Stimulated activated CD4-positive, alpha-beta T cell treated with anti-CD3 and anti-CD28 coated beads, Interleukin-12 subunit alpha, Interleukin-12 subunit beta, amount 100 ng/mL, for 48 hours (primary cell): ENCODE measurements at places on chromosomes 3 and 15.

DNA sequence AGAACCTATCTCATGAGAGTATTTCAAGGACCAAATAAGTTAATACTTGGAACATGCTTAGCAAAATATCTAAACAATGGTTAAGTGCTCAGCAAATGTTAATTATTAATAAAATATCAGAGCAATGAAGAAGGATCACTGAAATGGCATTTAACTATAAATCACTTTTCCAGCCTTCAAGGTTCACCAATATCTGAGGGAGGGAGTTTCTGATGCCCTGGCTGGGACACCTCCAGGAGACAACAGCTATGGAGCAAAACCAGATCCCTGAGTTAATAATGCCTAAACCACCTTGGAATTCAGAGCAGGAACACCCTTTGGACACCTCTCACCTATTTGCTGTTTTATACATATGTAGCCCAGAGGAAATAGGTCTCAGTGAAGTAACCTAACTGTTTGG, 6.4 kb upstream of the FAM174B start:
- no peak for DNase-seq

GRCh38 chr3:185978516-185978915, 40.7 kb upstream of the TRA2B start:
- DNase-seq, result no peak

GRCh38 chr15:67199881-67200763, 54.3 kb downstream of the AAGAB start:
- DNase-seq, result no peak

DNA sequence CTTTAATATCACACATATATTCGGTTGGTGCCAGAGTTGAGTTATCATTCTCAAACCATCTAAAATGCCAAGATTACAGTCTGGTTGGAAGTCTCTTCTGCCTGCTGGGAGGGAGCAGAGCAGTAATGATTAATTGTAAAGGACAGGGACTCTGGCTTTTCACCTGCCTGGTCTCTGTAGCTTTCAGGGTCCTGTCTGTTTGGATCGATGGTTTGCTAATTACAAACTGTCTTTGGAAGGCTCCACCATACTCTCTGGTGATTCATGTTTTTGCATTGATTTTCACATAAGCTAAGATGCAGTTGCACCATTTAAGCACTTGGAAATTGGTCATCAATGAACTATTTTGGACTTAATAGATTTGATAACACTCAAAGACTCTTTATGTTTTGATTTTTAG, 350.4 kb upstream of the SATB1 start:
- DNase-seq, result no peak

GRCh38 chr15:41241221-41241964, 10.3 kb downstream of the CHP1 start:
- no peak for DNase-seq

GRCh38 chr3:59163953-59164352, 114.1 kb upstream of the CFAP20DC start:
- no peak for DNase-seq

DNA sequence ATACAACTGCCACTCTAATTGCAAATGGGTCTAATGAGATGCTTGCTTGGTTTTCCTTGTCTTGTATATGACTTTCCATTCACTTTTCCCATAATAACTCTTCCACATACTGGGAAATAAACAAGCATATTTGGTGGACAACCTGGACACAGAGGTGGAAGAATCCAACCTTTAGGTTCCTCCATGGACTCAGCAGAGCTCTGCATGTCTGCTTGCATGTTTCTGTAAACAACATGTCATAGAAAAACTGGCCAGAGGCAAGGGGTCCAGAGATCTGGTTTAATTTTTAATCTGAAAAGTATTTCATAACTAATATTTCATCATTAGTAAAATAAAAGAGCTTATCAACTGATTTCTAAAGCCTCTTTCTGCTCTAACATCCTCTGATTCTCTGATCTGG, 30.2 kb downstream of the GOLIM4 start:
- DNase-seq, result no peak

DNA sequence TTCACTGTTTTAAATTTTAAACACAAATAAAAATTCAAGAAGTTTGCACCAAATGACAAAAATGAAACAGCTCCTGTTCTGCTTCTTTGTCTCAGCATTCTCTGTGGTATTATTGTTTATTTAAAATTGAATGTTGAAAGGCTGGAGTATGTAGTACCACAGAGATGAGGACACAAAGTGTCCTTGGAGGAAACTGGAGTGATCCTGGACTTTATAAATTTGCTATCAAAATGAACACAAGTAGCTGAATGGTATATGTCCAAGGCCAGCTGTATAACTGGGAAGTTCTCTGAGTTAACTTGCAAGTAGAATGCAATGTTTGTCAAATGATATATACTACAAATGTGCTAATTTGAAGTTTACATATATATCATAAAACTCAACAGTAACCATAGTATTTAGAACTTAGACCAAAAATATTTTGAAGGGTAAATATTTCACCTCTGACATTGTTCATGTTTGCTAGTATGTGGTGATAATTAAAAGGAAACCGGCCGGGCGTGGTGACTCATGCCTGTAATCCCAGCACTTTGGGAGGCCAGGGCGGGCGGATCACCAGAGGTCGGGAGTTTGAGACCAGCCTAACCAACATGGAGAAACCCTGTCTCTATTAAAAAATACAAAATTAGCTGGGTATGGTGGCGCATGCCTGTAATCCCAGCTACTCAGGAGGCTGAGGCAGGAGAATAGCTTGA, 12.3 kb downstream of the BTLA start:
- no peak for DNase-seq

DNA sequence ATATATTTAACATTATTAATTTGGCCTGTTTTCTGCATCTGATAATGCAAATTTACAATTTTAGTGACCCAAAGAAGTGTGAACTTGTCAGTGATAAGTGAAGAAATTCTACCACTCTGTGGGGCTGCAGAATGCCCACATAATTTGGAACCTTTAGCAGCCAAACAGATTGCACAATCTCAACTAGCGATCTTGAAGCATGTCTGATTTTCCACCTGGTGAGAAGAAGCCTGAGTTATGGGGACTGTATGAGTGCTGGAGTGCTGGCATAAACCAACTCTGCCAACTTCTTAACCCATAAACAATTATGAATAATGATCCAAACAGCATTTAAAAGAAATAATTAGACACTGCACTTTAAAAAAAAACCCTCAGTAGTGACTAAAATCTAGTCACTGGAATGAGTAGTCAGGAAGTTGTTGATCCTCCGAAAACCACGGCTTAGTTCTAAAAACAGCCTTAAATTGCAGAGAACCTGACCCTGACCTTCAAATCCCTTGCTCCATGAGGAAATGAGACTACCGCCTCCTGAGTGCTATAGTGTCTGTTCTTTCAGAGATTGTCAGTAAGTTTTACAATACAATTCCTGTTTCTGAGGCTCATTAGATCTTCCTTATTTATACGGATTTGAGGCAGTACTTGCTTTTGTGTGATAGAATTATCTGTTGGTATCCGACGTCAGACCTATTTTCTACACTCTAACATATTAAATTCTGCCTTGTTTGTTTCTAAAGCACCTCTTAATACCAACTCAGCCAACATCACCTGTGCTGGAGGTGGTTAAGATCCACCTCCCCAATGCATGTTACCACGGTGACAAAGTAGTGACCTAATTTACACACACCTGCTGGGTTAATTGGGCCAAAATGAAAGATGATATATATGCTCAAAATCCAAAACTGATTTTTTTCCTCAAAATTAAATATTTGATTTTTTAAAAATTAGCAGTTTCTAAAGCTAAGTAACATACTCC, 267.7 kb downstream of the ZBTB20 start:
- no peak for DNase-seq

DNA sequence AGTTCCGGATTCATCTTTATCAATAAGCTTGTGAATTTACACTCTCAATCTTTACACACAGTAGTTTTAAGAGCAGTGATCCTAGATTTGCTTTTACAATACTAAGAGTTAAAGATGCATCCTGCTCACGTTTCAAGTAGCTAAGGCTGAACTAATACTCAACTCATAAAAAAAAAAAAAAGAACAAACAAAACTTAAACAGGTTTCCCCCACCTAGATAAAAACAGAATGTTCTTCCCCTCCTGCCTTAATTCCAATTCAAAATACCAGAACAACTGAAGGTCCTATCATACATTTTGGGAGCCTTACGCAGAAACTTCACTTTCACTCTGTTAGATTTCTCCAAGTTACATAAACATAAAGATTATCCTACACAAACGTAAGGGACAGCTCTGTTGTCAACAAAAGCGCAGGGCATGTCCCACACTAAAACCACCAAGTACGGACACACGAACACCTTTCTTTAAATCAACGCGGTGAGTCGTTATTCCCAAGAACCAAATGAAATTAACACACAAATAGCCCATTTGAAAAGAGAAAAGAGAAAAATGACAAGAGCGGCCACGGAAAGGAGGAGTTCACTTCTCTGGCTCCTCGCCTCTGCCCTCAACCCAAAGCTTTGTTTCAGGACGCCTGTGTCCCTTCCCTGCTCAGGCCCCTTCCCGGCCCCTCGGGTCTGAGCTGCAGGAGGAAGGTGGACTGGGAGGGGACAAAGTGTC, 941 bp downstream of the CBLB start:
- no peak for DNase-seq

- no peak for DNase-seq
Measured at GRCh38 chr3:19950316-19950715, 3.4 kb downstream of the RAB5A start.

- no peak for DNase-seq
Measured at GRCh38 chr15:96230526-96231181, 99.8 kb upstream of the NR2F2 start.

DNA sequence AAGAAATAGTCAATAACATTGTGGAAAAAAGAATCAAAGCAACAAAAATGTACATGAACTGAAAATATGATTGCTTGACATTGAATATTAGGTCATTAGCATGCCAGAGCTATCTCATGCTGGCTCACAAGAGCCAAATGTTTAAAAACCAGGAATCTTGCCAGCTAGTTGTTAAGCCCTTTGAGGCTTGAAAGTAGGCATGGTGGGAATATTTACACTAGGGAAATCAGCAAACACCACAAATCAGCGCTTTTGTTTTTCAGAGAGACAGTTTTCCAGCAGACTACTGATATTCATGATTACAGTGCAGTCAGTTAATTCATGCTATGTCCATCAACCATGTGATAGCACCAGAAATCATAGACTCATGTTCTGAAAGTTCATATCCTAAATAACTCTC, 144.8 kb downstream of the ARPP21 start:
- no peak for DNase-seq
